SK-MEL-5 (cell line): ENCODE measurements at places on chromosomes 7 and 10. TPM values are rescaled to one million over a fixed set of nuclear protein-coding genes. Genes with fewer than 3 reads are reported as not detected.

GPR15LG gene
- not detected in 2 replicates for total RNA-seq

GIMAP8 gene
- total RNA-seq, result not detected in 2 replicates

GRCh38 chr10:127402596-127403409, 146.3 kb upstream of the NPS start:
- no peak for DNase-seq

SYT15B gene
- not detected in 2 replicates for total RNA-seq

GRCh38 chr10:76150139-76150875, 718.9 kb downstream of the LRMDA start:
- no peak for DNase-seq

DNA sequence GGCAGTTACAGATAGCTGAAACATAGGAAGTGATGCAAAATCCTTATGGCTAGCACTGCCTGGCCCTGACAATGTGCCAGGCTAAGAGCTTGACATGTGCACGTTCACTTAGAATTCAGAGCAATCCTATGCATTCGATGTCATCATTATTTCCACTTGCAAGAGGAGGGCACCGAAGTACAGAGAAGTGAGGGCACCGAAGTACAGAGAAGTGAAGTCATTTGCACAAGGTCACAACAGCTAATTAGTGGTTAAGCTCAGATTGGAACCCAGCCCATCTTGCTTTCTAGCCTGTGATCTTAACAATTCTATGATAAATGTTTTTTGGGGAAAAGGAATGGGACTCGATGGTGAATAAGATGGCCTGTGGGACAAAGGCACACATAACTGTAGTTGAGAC, 73.4 kb downstream of the ARHGAP22 start:
- no peak for DNase-seq

GRCh38 chr7:44852590-44852989, 4.7 kb upstream of the H2AZ2 start:
- DNase-seq, result no peak

DNA sequence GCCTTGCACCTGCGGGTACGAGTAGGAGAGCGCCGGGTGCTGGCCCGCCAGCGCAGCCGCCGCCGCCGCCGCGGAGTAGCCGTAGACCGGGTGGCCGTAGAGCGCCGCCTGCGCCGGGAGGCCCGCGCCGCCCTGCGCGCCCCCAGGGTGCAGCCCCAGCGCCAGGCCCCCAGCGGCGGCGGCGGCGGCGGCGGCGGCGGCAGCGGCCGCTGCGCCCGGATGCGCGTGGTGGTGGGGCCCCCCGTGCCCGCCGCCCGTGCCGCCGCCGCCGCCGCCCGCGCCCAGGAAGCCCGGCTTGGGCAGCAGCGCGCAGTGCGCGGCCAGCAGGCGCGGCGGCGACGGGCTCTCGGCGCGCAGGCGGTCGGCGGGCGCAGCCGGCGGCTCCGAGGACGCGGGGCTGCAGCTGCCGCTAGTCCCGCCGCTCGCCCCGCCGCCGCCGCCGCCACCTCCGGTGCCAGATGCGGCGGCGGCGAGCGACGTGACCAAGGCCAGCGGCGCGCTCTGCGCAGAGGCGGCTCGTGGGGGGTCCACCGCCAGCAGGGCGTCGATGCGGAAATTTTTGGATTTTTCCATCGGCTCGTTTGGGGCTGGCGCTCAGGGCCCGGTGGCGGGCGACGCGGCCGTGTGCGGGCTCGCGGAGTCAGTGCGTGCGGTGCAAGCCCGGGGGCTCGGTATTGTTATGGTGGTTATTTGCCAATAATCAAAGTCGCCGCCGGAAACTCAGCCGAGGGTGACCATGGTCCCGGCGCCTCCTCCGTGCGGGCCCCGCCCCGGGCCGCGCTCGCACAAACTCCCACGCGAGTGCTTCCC, 480 bp downstream of the MNX1 start:
- DNase-seq, result no peak

DNA sequence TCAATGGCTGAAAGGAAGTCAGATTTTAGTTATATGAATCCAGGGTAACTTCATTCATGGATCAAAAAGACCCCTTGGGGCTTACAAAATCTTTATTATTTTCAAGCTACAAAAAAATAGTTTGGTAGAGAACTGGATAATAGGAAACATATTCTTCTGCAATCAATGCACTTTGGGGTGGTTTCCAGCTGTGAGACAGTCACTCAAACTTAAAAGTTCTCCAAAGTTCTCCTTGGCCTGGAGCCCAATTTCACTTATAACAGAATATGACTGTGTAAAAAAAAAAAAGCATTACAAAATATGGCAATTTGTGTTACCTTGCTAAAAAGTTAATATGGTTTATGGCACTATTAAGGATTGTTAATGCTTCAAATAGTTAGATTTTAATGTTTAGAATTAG, 255.5 kb downstream of the AGMO start:
- no peak for DNase-seq

DNA sequence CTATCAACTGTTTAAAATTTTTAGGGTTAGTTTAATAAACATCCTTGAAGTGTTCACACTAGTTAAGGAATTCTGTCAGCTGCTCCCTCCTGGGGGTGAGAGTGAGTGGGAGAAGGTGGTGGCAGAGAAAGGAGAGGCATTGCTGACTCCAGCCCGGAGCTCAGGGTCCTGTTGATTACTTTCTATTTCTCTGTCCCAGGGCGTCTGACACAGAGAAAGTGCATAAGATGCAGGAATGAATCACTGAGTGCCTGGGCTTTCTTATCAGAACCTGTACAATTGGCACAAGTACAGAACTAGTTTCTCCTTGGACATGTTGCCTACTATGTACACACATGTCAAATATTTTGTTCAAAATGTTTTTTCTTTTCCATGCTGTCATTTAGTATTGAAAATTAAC, 410.8 kb upstream of the COBL start:
- no peak for DNase-seq

OPN4 gene
- total RNA-seq, result not detected in 2 replicates

GRCh38 chr7:33815336-33815735, 90.0 kb upstream of the BMPER start:
- DNase-seq, result no peak

BMPER gene
- total RNA-seq, result 0.05 TPM in 1 of 2 replicates, not detected in the other

SEC31B gene
- 0.48 and 0.66 TPM in 2 replicates for total RNA-seq

DNA sequence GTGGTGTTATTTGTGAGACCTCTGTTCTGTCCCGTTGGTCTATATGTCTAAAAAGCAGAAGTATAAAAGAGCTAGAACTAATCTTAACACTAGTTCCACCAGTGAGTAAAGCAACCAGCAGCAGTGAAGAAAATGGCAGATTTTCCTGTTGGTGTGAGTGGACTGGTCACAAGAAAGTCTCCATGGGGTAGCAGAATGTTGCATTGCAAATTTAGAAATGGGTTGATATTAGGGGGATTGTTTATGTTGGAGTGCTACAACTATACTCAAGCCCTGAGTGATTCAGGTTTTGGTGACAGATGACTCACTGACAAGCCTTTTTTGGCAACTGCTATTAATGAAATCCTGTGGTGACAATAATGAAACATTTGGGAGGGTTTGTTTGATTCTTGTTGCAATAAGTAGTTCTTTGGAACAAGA, 5.6 kb downstream of the AVL9 start:
- DNase-seq, result no peak

PARD3 gene
- 42.4 and 44.2 TPM in 2 replicates for total RNA-seq

ADAM22 gene
- total RNA-seq, result 4.6 and 5.2 TPM in 2 replicates

DNA sequence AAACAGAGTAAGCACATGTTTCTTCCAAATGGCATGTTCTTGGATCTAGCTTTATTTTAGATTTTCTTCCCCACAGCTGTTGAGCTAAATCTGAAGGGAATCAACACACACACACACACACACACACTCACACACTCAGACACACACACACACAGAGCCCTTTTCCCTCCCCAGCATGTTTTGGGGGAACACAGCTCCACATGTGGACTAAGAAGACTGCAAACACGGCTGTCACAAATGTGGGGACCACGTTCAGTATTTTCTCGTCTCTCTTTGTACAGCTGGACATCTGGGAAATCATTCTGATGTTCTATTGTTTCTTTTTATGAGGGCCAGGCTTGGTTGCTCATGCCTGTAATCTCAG, 116.3 kb downstream of the ABLIM1 start:
- DNase-seq, result no peak

- no peak for DNase-seq
Observed at GRCh38 chr10:95241533-95241932, 47.5 kb downstream of the ACSM6 start.

- no peak for DNase-seq
Observed at GRCh38 chr10:24723386-24723787, 300 bp downstream of the ARHGAP21 start.

DNA sequence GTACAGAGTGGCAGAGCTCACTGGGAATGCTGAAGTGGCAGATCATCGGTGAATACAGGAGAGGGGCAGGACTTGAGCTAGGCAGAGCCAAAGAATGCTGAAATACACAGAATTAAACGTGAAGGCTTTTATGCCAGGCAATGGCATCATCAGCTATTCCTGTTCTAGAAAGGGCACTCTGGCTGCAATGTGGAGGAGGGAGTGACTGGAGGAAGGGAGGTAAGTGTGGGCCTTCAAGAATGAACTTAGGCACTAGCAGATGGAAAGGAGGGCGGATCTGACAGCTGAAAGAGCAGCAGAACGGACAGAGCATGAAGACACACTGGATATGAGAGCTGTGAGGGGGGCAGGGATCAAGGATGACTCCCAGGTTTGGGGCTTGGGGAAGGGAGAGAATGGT, 12.0 kb upstream of the TM9SF3 start:
- no peak for DNase-seq
